ENCODE measurements at places on chromosomes 3 and 15.

- no peak for DNase-seq
Measured at GRCh38 chr3:40827226-40827625, 302.5 kb downstream of the ZNF621 start.

DNA sequence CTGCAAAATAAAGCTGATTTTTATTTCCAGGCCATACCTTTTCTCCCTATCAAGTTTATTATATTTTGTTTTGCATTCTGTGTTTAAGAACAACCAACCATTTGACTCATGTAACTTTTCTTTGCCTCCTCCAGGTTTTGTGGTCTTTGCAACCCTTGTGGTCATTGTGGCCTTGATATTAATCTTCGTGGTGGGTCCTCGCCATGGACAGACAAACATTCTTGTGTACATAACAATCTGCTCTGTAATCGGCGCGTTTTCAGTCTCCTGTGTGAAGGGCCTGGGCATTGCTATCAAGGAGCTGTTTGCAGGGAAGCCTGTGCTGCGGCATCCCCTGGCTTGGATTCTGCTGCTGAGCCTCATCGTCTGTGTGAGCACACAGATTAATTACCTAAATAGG lies 27.6 kb downstream of the NIPA2 start:
- DNase-seq = peak; percentile 98

- no peak for DNase-seq
Measured at GRCh38 chr3:53703630-53704362, 142.4 kb downstream of the CHDH start.

DNA sequence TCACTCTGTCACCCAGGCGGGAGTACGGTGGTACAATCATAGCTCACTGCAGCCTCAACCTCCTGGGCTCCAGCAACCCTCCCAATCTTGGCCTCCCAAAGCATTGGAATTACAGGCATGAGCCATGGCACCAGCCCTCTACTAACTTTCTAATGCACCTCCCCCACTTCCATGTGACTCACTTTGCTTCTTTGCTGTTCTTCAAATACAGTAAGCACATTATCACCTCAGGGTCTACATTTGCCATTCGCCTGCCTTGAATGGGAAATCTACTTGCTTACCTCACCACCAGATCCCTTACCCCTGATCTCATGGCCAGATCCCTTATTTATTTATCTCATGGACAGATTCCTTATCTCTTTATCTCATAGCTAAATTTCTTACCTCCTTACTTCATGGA lies 235.3 kb downstream of the KCNMB2 start:
- no peak for DNase-seq

DNA sequence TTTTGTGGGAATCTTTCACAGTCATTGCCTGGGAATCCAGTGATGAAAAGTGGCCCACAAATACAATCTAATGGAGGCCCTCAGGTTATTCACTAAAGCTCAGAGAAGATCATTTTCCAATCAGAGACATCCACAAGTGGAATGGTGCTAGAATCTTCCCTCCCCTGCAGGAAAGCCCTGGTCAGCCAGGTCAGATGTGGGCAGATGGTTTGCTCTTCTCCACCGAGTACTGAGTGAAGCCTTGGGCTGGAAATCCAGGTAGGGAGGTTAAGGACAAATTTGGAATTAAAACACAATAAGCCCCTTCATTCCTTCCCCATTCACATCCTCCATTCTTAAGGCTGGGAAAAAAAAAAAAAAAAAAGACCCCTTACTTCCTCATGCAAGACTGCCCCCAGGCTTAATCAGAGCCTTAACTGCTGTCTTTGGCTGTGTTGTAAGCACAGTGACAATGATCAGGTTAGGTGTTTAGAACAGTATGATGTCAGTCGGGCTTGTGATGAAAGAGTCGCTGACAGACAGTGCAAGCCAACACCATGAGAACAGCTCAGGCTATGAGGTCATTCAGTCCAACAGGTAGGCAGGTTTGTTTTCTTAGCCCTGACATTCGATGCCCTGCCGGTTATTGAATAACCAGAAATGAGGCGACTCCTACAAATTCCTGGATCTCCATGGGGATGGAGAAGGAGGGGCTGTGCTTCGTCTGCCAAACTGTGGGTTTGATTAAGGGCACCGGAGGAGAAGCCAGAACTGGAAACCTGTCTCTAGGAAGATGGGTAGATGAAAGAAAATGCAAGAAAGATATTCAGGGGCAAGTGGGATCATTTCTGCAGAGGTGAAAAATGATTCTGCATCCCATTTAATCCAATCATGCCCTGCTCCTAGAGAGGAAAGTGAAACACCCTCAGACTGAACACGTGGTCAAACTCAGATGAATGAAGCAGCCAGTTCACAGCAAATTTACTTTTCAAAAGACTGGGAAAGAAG lies 23.5 kb upstream of the HES1 start:
- DNase-seq = peak; percentile 45
